ENCODE measurements at places on chromosomes 13 and 19.

DNA sequence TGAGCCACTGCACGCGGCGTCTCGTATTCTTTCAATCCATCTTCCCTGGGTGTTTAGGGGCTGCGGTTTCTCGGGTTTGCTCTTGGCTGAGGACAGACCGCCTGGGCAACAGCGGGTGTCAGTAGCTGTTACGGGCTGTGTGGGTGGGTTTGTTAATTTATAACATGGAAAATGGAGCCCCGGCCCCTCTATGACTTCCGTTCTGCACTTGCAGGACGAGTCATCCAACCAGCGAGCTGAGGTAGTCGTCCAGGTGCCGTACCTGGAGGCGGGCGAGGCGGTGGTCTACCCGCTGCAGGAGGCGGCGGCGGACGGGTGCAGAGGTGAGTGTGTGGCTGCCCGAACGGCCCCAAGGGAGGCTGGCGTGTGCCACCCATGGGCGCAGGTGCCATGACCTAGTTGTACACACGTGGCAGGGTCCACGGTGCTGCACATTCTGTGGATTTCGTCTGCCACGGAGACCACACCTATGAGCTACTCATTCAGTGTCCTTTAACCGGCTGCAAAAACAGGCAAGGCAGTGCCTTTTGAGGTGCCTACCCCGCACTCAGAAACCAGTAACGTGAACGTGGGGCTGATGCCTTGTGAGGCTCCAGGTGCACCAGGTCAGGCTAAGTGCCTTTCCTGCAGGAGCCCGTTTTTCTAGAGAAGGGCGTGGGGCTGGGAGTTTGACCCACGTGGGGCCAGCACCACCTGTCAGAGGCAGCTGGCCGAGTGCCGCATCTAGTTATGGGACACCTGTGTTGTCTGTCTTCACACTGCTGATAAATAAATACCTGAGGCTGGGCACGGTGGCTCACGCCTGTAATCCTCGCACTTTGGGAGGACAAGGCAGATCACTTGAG, 10.9 kb downstream of the POLR2E start:
- DNase-seq, result no peak

- DNase-seq, result peak; percentile 64
Measured at GRCh38 chr19:54209811-54210494, 9.3 kb downstream of the RPS9 start.

GRCh38 chr19:342128-342455, 2.5 kb downstream of the MIER2 start:
- DNase-seq, result no peak

DNA sequence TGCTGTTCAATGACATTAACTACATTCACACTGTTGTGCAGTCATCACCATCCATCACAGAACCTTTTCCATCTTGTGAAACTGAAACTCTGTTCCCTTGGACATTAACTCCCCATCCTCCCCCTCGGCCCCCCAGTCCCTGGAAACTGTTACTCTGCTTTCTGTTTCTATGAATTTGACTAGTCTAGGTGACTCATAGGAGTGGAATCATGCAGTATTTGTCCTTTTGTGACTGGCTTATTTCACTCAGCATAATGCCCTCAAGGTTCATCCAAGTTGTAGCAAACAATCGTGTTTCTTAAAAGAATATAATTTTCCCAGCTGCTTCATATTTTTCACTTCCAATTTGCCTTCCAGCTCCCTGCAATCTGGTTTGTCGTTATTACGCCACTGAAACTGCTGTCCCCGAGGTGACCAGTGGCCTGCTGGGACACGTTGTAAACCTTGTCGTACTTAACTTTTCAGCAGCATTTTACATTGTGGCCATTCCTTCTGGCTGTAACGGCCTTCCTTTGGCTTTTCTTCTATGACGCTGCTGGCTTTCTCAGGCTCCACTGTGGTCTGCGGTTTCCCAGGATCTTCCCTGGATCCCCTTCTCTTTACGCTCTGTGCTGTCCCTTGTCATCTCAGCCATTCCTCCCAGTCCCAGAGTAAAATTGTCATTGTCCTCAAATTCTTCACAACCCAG, 74.0 kb downstream of the DHRS12 start:
- DNase-seq, result no peak

DNA sequence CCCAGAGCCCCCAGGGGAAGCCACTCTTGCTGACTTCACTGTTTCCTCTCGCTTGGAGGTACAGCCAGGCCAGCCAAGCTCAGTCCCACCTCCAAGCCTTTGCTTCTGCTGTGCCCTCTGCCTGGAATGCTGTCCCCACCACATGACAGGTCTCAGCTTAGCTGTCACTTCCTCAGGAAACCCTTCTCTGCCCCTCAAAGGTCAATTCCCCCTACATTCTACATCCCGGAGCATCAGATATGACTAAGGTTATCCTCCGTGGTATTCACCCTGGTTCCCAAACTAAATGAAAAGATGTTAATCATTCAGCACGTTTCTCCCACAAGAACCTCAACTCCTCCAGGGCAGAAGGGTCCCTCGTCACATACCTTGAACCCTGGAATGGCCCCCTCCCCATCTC, 53.5 kb downstream of the PTPRS start:
- no peak for DNase-seq

DNA sequence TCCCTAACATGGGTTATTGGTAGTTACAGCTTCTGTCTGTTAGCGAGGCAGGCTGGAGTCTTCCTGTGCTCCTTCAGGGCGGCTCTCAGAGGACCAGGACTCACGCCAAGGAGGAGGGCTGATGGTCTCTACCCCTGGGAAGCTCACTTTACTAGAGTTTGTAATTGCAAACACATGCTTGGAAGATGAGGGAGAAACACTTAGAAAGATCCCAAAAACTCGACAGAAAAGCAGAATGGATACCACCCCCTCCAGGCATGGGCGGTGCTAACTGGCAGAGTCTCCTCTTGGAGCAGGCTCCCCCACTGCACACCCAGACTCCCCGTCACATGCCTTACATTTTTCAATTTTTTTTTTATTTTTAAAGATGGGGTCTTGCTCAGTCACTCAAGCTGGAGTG, 62.0 kb downstream of the PARP4 start:
- DNase-seq, result no peak

- DNase-seq, result peak; percentile 62
Measured at GRCh38 chr19:17289489-17289888, 7.8 kb downstream of the ANKLE1 start.

DNA sequence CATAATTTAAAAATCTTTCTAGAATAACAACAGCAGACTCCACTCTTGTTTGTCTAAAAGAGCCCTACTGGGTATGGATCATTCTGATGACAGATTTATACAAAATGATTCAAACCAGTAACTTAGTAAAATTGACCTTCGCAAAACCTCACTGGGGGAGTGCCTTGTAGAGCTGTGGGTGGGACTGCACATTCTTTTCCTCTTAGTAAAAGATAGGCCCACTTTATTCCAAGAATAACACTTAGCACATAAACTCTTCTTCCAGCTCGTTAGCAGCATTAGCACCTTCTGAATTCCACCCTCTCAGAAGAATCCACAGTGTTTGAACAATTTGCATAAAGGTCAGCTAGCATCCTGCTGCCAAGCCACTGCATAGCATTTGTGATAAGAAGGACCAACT, 106.8 kb downstream of the STOML3 start:
- no peak for DNase-seq

GRCh38 chr19:56217039-56217949, 15.2 kb downstream of the ZSCAN5C start:
- DNase-seq, result no peak

GRCh38 chr19:3224346-3225168, at the start of gene CELF5:
Gene CELF5, plus strand, starts transcription at chr19:3224661. Its CDS starts 79 bp downstream, at chr19:3224740.
- peak; percentile 51 for DNase-seq

GRCh38 chr19:42276284-42276683, 7.2 kb downstream of the CIC start:
- no peak for DNase-seq

DNA sequence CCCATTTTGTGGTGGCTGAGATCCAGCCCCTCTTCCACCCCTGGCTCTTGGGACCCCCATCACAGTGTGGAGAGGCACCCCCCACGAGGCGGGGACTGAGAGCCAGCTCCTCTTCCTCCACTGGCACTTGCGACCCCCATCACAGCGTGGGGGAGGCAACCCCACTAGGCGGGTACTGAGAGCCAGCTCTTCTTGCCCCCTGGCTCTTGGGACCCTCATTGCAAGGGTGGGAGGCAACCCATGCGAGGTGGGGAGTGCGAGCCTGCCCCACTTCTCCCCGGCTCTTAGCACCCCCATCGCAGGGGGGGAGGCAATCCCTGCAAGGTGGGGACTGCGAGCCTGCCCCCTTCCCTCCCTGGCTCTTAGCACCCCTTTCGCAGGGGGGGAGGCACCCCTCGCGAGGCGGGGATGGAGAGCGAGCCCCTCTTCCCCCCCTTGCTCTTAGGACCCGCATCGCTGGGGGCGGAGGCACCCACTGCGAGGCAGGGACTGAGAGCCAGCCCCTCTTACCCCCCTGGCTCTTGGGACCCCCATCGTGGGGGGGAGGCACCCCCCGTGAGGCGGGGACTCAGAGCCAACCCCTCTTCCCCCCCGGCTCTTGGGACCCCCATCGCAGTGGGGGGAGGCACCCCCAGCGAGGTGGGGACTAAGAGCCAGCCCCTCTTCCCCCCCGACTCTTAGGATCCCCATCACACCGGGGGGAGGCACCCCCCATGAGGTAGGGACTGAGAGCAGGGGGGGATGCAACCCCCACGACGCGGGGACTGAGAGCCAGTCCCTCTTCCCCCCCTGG, 364.6 kb upstream of the SPRY2 start:
- DNase-seq, result no peak

- no peak for DNase-seq
Measured at GRCh38 chr19:35315883-35316282, 13.1 kb upstream of the CD22 start.

Measured in CD4-positive, alpha-beta T cell treated with Interleukin-15 for 1 hour (primary cell).